ENCODE measurements at places on chromosomes 16 and 17. TPM values are rescaled to one million over a fixed set of nuclear protein-coding genes. Genes with fewer than 3 reads are reported as not detected.

The PRM1 gene
- not detected for total RNA-seq

The HOXB7 gene
- total RNA-seq: 2.3 TPM

The SPNS2 gene
- 5.0 TPM for total RNA-seq

The TBC1D3C gene
- not detected for total RNA-seq

The ACSM2A gene
- 0.09 TPM for total RNA-seq

The CCL3 gene
- 7.7 TPM for total RNA-seq

DNA sequence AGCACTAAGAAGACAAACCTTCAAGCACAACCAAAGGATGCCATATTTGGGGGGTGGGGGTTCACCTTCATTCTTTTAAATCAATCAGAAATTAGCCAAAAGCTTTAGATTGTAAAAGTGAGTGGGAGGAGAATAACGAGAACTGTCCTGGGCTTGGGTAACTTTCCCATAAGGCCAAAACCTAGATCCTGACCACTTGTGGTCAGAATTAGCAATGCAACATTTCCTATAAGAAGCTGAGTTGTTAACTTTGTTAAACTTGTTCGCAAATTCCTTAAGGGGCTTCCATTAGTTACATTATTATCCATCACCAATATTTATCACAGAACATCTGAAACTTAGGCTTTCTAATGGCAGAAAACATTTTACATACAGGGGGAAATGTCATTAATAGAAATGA, 25.1 kb downstream of the STAT5B start:
- H3K4me3 ChIP-seq: no peak overlapping the region
- no peaks in the 10 kb centered on the region for H3K36me3 ChIP-seq
- H3K27me3 ChIP-seq: no peaks in the 10 kb centered on the region

- no peaks in the 10 kb centered on the region for H3K27me3 ChIP-seq
- H3K27ac ChIP-seq: no peak overlapping the region
- peaks cover 5% of the 10 kb centered on the region for H3K36me3 ChIP-seq
- no peak overlapping the region for H3K4me3 ChIP-seq
Measured at GRCh38 chr17:57277923-57278604, 21.7 kb downstream of the MSI2 start.

DNA sequence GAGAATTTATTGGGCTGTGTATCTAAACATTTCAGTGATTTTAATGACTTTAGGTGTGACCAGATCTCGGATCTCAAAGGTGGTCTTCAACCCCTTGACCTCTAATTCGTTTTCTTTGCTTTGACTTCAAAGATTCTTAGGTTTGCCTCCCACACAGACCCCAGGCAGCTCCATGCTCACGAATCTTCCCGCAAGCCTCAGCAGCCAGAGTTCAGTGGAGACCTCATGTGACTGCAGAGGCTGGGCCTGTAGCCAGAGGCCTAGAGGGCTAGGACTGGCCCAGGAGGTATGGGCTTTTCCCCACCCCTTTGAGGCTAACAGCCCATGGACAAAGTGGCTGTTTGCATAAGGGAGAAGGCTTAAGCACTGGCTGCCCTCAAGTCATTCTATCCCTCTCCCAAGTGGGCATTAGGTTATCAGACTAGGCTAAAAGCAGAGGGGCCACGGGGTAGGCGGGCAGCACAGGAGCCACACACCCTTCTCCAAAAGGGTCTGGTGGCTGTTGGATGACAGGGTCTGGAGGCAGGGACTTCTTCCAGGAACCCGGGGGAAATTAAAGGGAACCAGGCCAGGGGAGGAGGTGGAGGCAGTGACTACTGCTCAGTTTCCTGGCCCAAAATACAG, 3.0 kb downstream of the HIRIP3 start:
- no peak overlapping the region for H3K27ac ChIP-seq
- peaks cover 64% of the 10 kb centered on the region for H3K36me3 ChIP-seq
- H3K4me3 ChIP-seq: no peak overlapping the region
- peaks cover 17% of the 10 kb centered on the region for H3K4me1 ChIP-seq

DNA sequence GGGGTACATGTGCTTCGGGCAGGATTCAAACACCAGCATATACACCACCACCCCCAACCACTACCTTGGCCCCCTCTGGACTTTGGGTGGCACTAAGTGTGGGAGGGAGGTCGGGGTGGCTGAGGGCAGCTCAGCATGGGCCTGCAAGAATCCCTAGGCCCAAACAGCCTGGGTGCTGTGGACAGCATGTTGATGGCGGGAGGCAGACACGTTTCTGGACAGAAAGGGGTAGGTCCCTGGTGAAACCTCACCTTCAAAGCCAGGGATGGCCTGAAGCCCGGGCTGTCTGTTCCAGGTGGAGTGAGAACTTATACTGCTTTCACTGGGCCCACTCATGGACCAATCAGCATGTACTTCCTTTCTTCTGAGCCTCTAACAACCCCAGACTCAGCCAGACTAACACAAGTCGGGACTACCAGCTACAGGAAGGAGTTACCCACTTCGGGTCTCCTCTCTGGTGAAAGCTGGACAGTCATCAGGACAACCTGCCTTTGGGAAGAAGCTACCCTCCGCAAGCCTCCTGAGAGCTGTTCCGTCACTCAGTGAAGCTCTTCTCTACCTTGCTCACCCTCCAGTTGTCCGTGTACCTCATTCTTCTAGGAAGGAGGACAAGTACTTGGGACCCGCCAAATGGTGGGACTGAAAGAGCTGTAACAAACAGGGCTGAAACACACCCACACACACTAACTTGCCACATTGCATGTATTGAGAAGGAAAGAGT, 203.0 kb downstream of the CPPED1 start:
- H3K27ac ChIP-seq: no peak overlapping the region
- H3K4me3 ChIP-seq: no peak overlapping the region
- H3K27me3 ChIP-seq: no peaks in the 10 kb centered on the region
- no peak for DNase-seq
- H3K36me3 ChIP-seq: no peaks in the 10 kb centered on the region
- no peaks in the 10 kb centered on the region for H3K4me1 ChIP-seq

- peaks cover 82% of the 10 kb centered on the region for H3K4me1 ChIP-seq
- peak overlapping the region; percentile 75 for H3K27ac ChIP-seq
- H3K36me3 ChIP-seq: no peaks in the 10 kb centered on the region
- no peak overlapping the region for H3K4me3 ChIP-seq
Measured at GRCh38 chr16:976389-976931, 5.1 kb upstream of the SOX8 start.

GRCh38 chr17:6555331-6556120, 829 bp downstream of the PITPNM3 start:
- no peaks in the 10 kb centered on the region for H3K36me3 ChIP-seq
- H3K27me3 ChIP-seq: peaks cover 45% of the 10 kb centered on the region
- H3K4me1 ChIP-seq: peaks cover 52% of the 10 kb centered on the region

- H3K27ac ChIP-seq: peak overlapping the region; percentile 85
- DNase-seq: no peak
- H3K4me1 ChIP-seq: peaks cover 18% of the 10 kb centered on the region
- H3K4me3 ChIP-seq: peak overlapping the region; percentile 90
Measured at GRCh38 chr16:11742093-11742535, 543 bp downstream of the TXNDC11 start.

DNA sequence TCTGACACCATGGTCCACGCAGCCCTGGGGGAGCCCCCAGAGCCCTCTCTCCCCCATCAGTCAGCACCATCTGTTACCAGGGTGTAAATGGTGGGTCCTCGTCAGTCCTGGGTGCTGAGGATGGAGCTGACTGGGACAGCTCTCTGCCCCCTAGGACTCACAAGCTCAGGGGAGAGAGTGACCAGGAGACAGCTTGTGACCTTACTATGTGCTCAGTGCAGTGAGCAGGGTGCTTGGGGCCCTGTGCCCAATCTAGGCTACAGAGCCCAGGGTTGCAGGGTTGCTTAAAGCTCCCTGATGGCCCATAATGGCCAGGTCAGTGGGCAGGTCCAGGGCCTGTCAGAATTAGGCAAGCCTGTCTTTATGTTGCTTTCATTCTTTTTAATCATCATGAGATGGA, 11.3 kb downstream of the MMP2 start:
- no peak overlapping the region for H3K4me3 ChIP-seq
- DNase-seq: no peak
- H3K27ac ChIP-seq: no peak overlapping the region
- peaks cover 21% of the 10 kb centered on the region for H3K4me1 ChIP-seq
- no peaks in the 10 kb centered on the region for H3K27me3 ChIP-seq

GRCh38 chr17:77889135-77889505, 69.4 kb upstream of the TNRC6C start:
- no peaks in the 10 kb centered on the region for H3K36me3 ChIP-seq
- H3K27ac ChIP-seq: no peak overlapping the region
- H3K4me1 ChIP-seq: peaks cover 21% of the 10 kb centered on the region
- no peak overlapping the region for H3K4me3 ChIP-seq
- H3K27me3 ChIP-seq: peaks cover 34% of the 10 kb centered on the region

GRCh38 chr17:56913353-56913866, 439 bp downstream of the TRIM25 start:
- peak overlapping the region; percentile 92 for H3K4me3 ChIP-seq
- H3K27me3 ChIP-seq: no peaks in the 10 kb centered on the region
- H3K27ac ChIP-seq: peak overlapping the region; percentile 76
- peaks cover 6% of the 10 kb centered on the region for H3K36me3 ChIP-seq
- peaks cover 33% of the 10 kb centered on the region for H3K4me1 ChIP-seq

DNA sequence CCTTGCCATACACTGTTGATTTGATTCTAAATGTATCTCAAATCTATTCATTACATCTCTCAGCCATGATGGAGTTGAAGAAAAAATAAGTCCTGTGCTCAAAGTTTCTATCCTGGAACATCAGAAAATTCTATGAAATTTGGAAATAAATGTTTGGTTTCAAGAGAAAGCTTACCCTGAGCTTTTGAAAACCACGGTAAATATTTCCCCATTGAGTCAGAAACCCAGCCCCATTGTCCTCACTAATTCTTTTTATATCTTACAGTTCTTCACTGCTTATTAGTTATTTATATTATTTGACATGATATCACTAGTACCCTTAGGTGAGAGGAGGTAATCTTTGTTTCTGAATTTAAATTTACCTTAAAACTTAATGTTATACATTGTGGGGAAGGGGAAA, 128.5 kb downstream of the MRTFB start:
- no peak overlapping the region for H3K4me3 ChIP-seq
- H3K36me3 ChIP-seq: no peaks in the 10 kb centered on the region
- DNase-seq: no peak
- peaks cover 5% of the 10 kb centered on the region for H3K4me1 ChIP-seq
- no peak overlapping the region for H3K27ac ChIP-seq

All from muscle of leg (tissue), 16 donors.